Placental pericyte (primary cell): ENCODE measurements at places on chromosomes 1 and 21. TPM values are rescaled to one million over a fixed set of nuclear protein-coding genes. Genes with fewer than 3 reads are reported as not detected.

Gene WNT3A
- not detected in 2 replicates for total RNA-seq

Gene SYTL1
- 0.44 TPM in 1 of 2 replicates, not detected in the other for total RNA-seq

Gene NPPA
- not detected in 2 replicates for total RNA-seq

Gene PGLYRP4
- not detected in 2 replicates for total RNA-seq
